ENCODE measurements at places on chromosomes 3 and 15. TPM values are rescaled to one million over a fixed set of nuclear protein-coding genes. Genes with fewer than 3 reads are reported as not detected.
A peak's percentile ranks its signal among the peaks of the same experiment; 100 is the strongest.

- H3K4me1 ChIP-seq = no peaks in the 10 kb centered on the region
- H3K4me3 ChIP-seq = no peak overlapping the region
- no peaks in the 10 kb centered on the region for H3K36me3 ChIP-seq
- H3K27me3 ChIP-seq = no peaks in the 10 kb centered on the region
These were observed 176.6 kb downstream of the VGLL3 start for GRCh38 chr3:86814321-86814720.

GRCh38 chr3:41159588-41160189, 39.6 kb upstream of the CTNNB1 start:
- peak overlapping the region; percentile 65 for H3K27ac ChIP-seq
- peaks cover 19% of the 10 kb centered on the region for H3K4me1 ChIP-seq

Gene SELENOK
- polyA plus RNA-seq = 73.6 TPM

GRCh38 chr3:119779731-119780383, 2.0 kb upstream of the NR1I2 start:
- no peak overlapping the region for H3K27ac ChIP-seq
- no peaks in the 10 kb centered on the region for H3K36me3 ChIP-seq
- H3K4me1 ChIP-seq = no peaks in the 10 kb centered on the region
- no peak for DNase-seq

DNA sequence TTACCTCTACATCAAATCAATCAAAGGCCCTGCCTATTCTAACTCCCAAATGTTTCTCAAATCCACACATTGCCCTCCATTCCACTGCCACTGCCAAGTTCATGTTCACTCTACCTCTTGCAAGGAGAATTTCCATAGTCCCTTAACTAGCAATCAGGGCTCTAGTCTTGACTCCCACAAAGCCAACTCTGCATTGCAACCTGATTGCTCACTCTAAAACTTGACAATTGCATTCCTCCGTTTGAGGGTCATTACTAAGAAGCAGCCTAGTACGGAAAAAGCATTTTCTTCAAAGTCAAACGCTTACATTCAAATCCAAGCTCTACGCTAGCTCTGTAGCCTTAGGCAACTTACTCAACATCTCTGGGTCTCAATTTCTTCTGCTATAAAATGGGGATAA, 1.2 kb downstream of the CPA3 start:
- DNase-seq = no peak
- no peak overlapping the region for H3K4me3 ChIP-seq
- no peaks in the 10 kb centered on the region for H3K36me3 ChIP-seq
- no peaks in the 10 kb centered on the region for H3K27me3 ChIP-seq
- H3K27ac ChIP-seq = no peak overlapping the region

Gene AHSG
- 0.59 TPM for polyA plus RNA-seq

- no peak for DNase-seq
- H3K27ac ChIP-seq = no peak overlapping the region
- H3K4me3 ChIP-seq = no peak overlapping the region
- no peaks in the 10 kb centered on the region for H3K27me3 ChIP-seq
- H3K4me1 ChIP-seq = no peaks in the 10 kb centered on the region
These were observed 563.8 kb upstream of the ROBO1 start for GRCh38 chr3:80331494-80332170.

GRCh38 chr3:57446318-57446841, 97.8 kb downstream of the DNAH12 start:
- H3K27me3 ChIP-seq = no peaks in the 10 kb centered on the region
- no peak overlapping the region for H3K27ac ChIP-seq
- no peak overlapping the region for H3K4me3 ChIP-seq

GRCh38 chr3:151863611-151864010, 9.8 kb upstream of the SUCNR1 start:
- H3K36me3 ChIP-seq = no peaks in the 10 kb centered on the region
- no peak for DNase-seq
- no peak overlapping the region for H3K27ac ChIP-seq
- H3K4me1 ChIP-seq = peaks cover 21% of the 10 kb centered on the region

- no peak overlapping the region for H3K4me3 ChIP-seq
- no peak for DNase-seq
- H3K36me3 ChIP-seq = no peaks in the 10 kb centered on the region
- no peak overlapping the region for H3K27ac ChIP-seq
These were observed 127.7 kb downstream of the MTHFS start for GRCh38 chr15:79769069-79769481.

DNA sequence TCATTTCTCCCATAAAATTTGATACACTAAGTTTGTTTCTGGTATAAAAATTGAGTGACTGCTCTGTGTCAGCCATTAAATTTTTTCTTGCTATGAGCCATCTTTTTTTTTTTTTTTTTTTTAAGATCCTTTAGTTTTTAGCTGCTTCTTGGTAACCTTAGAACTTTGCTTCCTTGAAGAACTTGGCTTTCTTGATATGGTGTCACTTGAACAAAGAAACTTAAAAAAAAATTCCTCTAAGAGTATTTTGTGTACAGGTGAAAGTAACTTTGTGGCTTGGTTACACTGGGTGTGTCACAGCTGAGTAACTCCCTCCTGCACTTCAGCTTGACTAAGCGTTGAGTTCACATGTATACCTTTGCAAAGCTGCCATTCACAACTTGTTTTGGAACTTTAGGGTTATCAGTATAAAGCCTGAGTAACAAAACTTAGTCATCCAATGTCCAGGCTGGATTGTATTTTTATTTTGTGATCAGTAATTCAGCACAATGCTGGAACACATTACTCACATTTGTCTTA, 6.5 kb downstream of the CHD2 start:
- H3K4me3 ChIP-seq = peak overlapping the region; percentile 14
- H3K4me1 ChIP-seq = peaks cover 41% of the 10 kb centered on the region
- H3K36me3 ChIP-seq = peaks cover 11% of the 10 kb centered on the region
- no peaks in the 10 kb centered on the region for H3K27me3 ChIP-seq
- peak overlapping the region; percentile 93 for H3K27ac ChIP-seq

Gene CYP8B1
- not detected for polyA plus RNA-seq

- H3K36me3 ChIP-seq = no peaks in the 10 kb centered on the region
- no peaks in the 10 kb centered on the region for H3K27me3 ChIP-seq
- H3K27ac ChIP-seq = no peak overlapping the region
- DNase-seq = no peak
These were observed 714.3 kb upstream of the CFAP20DC start for GRCh38 chr3:59764171-59764570.

- no peak overlapping the region for H3K4me3 ChIP-seq
- no peak overlapping the region for H3K27ac ChIP-seq
- no peaks in the 10 kb centered on the region for H3K4me1 ChIP-seq
These were observed 161.2 kb downstream of the OTOL1 start for GRCh38 chr3:161657786-161658185.

Data from keratinocyte (primary cell).